ENCODE measurements at places on chromosomes 5 and 9. TPM values are rescaled to one million over a fixed set of nuclear protein-coding genes. Genes with fewer than 3 reads are reported as not detected.
A peak's percentile ranks its signal among the peaks of the same experiment; 100 is the strongest.

GRCh38 chr5:159440968-159441367, 110.7 kb upstream of the IL12B start:
- no peak overlapping the region for H3K4me3 ChIP-seq
- no peaks in the 10 kb centered on the region for H3K27me3 ChIP-seq
- no peaks in the 10 kb centered on the region for H3K4me1 ChIP-seq
- no peak for DNase-seq
- no peak overlapping the region for H3K27ac ChIP-seq
- no peaks in the 10 kb centered on the region for H3K36me3 ChIP-seq

- no peak overlapping the region for H3K4me3 ChIP-seq
- no peak for DNase-seq
- no peaks in the 10 kb centered on the region for H3K36me3 ChIP-seq
- H3K4me1 ChIP-seq: no peaks in the 10 kb centered on the region
- no peaks in the 10 kb centered on the region for H3K27me3 ChIP-seq
- no peak overlapping the region for H3K27ac ChIP-seq
These were observed 11.8 kb upstream of the GNA14 start for GRCh38 chr9:77659926-77660325.

DNA sequence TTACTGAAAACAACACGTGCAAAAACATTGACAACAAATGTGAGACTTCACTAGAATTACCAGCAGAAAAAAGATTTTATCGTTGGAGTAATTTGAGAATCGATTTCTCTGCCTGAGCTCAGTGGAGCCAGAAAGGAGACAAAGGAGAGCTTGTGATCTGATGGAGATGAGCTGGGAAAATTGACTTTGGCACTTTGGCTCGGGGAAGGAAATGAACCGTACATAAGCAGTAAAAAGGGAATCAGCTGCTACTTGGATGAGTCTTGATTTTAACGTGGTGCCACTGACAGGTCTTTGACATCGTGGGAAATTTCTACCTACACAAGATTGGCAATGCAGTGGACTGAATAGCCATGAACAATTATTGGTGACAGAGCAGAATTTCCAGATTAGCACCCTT, 244.7 kb upstream of the RPS23 start:
- no peak overlapping the region for H3K27ac ChIP-seq
- no peaks in the 10 kb centered on the region for H3K36me3 ChIP-seq
- H3K27me3 ChIP-seq: no peaks in the 10 kb centered on the region
- no peak for DNase-seq
- H3K4me1 ChIP-seq: no peaks in the 10 kb centered on the region

DNA sequence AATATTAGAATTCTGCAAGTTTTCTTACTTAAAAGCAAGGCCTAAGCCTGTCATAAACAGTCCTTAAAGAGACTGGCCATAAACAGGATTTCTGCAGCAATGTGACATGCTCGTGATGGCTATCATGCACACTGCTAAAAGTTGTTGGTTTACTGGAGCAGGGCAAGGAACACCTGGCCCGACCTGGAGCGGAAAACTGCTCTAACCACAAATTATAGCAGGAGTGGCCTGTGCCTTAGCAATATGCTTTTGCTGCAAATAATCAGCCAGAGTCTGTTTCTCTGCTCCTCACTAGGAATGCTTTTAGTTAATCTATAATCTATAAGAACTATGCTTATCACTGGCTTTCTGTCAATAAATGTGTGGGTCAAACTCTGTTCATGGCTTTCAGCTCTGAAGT, 322.9 kb upstream of the RPS23 start:
- H3K4me1 ChIP-seq: no peaks in the 10 kb centered on the region
- H3K27ac ChIP-seq: no peak overlapping the region
- DNase-seq: no peak
- H3K27me3 ChIP-seq: no peaks in the 10 kb centered on the region

GRCh38 chr5:172004824-172005237, 1.6 kb downstream of the FBXW11 start:
- peak overlapping the region; percentile 100 for H3K27ac ChIP-seq
- H3K4me3 ChIP-seq: peak overlapping the region; percentile 98
- no peaks in the 10 kb centered on the region for H3K27me3 ChIP-seq

The TMEM267 gene
- total RNA-seq: 12.7 TPM

The ELAVL2 gene
- not detected for total RNA-seq

DNA sequence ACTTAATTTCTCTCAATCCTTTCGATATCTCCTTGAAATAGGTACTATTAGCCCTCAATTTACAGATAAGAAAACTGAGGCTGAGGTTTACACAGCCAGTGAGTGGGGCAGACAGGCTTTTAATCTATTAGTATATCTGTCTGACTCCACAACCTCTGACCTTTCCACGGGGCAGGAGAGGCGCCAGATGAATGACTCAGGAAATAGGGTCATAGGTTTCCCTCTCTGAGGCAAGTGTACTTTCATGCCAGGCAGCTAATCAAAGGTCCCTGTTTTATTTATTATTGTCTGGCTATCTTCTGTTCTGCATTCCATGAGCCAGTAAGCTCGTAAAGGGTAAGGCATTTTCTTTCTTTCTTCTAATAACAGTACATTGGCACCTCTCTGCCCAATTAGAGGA, 79.6 kb upstream of the KLF4 start:
- no peak overlapping the region for H3K4me3 ChIP-seq
- no peaks in the 10 kb centered on the region for H3K36me3 ChIP-seq
- H3K27me3 ChIP-seq: no peaks in the 10 kb centered on the region
- no peaks in the 10 kb centered on the region for H3K4me1 ChIP-seq
- no peak for DNase-seq
- H3K27ac ChIP-seq: no peak overlapping the region

The PCDHA3 gene
- 0.77 TPM for total RNA-seq

DNA sequence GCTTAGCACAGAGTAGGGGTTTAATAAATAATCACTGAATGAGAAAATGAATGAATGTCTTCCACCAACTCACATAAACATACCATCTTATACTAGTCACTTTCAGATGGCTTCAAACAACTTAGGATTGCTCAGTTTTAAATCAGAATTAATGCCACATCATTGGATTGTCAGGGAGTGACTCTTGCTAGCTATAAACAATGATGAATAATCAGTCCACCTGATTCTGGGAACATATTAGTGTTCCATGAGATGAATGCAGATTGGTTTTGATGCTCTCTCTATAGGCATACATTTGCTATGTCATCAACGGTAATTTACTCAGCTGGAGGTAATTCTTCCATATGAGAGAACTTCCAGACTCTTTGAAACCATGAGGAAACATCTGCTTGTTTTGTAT, 97.4 kb downstream of the CDH9 start:
- H3K27me3 ChIP-seq: no peaks in the 10 kb centered on the region
- H3K4me1 ChIP-seq: no peaks in the 10 kb centered on the region
- H3K27ac ChIP-seq: no peak overlapping the region
- no peak for DNase-seq
- no peak overlapping the region for H3K4me3 ChIP-seq

- DNase-seq: no peak
- peaks cover 65% of the 10 kb centered on the region for H3K36me3 ChIP-seq
- H3K27me3 ChIP-seq: no peaks in the 10 kb centered on the region
These were observed 6.9 kb upstream of the CARD9 start for GRCh38 chr9:136380381-136380780.

DNA sequence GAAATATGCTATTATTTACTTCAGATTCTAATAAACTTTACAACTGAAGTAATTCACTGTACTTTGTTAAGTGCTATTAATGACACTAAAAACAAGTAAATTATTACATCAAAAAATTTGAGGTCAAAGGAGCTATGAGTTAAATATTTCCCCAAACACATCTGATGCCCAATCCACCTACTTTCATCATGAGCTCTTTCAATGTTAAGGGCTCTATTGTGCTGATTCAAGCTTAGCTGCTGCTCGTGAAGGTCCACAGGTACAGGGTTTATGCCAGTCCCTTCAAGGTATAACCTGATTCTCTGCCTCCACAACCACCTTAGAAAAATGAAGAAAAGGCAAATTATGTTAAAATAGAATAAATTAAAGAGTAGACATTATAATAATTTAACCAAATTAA, 24.2 kb downstream of the NADK2 start:
- H3K27ac ChIP-seq: no peak overlapping the region
- no peaks in the 10 kb centered on the region for H3K27me3 ChIP-seq
- H3K4me1 ChIP-seq: no peaks in the 10 kb centered on the region
- H3K36me3 ChIP-seq: peaks cover 62% of the 10 kb centered on the region
- no peak for DNase-seq
- H3K4me3 ChIP-seq: no peak overlapping the region

DNA sequence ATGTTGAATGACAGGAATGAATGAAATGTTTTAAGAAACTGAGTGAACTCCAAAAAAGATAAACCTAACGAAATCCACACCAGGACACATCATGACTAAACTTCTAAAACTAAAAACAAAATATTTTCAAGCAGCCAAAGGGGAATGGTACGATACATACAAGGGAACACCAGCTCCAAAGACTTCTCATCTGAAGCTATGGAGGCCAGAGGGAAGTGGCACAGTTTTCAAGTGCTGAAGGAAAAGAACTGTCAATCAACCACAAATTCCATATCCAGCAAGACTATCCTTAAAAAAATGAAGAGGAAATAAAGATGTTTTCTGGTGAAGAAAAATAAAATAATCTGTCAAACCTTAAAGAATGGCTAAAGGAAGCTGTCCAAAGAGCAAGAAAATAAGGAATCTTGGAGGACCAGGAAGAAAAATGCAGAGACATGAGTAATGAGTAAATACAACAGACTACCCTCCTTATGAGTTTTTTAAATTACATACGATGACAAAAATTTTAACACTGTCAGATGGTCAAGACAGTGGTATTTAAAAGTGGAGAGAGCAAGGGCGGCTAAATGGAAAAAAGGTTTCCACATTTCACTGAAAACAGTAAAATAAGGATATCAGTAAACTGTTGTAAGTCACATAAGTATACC, 12.0 kb downstream of the CAMSAP1 start:
- H3K4me3 ChIP-seq: no peak overlapping the region
- H3K36me3 ChIP-seq: no peaks in the 10 kb centered on the region
- DNase-seq: no peak
- no peaks in the 10 kb centered on the region for H3K27me3 ChIP-seq

DNA sequence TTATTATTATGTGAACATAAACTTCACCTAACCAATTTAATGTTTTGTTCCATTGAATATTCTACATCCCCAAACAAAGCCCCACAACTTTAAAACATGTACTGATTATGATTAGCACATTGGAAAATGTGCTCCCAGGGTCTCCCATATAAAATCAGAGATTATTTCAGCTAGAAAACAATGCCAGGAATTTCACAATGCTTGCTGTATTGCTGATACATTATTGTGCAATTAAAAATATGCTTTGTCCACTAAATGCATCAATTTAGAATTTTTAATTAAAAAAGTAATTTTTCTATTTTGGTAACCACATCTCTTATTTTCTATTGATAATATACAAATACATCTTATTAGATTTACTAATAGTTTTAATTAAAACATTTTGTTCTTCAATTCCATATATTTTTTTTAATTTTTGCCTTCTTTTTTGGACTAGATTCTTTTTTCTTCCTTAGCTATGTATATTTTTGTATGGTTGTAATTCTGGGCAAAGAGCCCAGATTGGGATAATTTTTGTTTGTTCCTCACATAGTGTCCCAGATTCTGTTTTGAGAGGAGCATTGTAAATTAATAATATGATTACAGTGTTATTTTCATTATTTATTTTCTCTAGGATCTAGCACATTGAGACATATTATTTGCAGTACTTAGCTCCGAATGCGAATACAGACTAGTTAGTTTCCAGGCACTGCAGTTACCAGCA, 241.5 kb upstream of the CDH18 start:
- H3K27me3 ChIP-seq: no peaks in the 10 kb centered on the region
- H3K27ac ChIP-seq: no peak overlapping the region
- H3K4me1 ChIP-seq: no peaks in the 10 kb centered on the region
- H3K36me3 ChIP-seq: no peaks in the 10 kb centered on the region
- DNase-seq: no peak

- no peak overlapping the region for H3K27ac ChIP-seq
- no peak for DNase-seq
- H3K27me3 ChIP-seq: no peaks in the 10 kb centered on the region
- H3K4me1 ChIP-seq: peaks cover 14% of the 10 kb centered on the region
- peaks cover 9% of the 10 kb centered on the region for H3K36me3 ChIP-seq
These were observed 39.9 kb downstream of the NEURL1B start for GRCh38 chr5:172680921-172681320.

The ISL1 gene
- total RNA-seq: 0.15 TPM

The RIC1 gene
- total RNA-seq: 20.5 TPM

DNA sequence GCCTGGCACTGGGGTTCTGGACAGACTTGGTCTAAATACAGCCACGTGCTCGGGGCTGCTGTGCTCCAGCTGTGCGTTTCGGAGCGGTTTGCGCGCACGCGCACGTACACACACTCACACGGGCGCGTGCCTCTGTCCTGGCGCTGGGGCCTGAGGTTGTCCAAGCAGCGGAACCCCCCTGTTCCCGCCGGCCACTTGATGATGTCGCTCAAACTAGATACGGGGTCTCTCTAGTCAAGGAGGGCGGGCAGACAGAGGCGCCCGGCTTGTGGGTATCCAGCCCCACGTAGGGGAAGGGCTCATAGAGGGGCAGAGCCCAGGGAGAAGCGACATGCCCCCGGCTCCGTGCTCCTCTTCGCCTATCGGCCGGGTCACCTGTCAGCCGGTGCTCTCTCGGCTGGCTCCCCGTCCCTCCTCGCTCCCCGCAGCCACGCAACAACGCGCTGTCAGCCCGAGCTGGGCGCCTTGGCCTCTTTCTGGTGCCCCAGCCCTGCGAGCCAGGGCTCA, 8.9 kb downstream of the NR2F1-AS1 start:
- peaks cover 33% of the 10 kb centered on the region for H3K4me1 ChIP-seq
- no peak for DNase-seq

GRCh38 chr5:56838409-56839039, 23.2 kb downstream of the MAP3K1 start:
- H3K27ac ChIP-seq: peak overlapping the region; percentile 16
- peaks cover 65% of the 10 kb centered on the region for H3K4me1 ChIP-seq

The FGF10 gene
- total RNA-seq: 7.6 TPM

DNA sequence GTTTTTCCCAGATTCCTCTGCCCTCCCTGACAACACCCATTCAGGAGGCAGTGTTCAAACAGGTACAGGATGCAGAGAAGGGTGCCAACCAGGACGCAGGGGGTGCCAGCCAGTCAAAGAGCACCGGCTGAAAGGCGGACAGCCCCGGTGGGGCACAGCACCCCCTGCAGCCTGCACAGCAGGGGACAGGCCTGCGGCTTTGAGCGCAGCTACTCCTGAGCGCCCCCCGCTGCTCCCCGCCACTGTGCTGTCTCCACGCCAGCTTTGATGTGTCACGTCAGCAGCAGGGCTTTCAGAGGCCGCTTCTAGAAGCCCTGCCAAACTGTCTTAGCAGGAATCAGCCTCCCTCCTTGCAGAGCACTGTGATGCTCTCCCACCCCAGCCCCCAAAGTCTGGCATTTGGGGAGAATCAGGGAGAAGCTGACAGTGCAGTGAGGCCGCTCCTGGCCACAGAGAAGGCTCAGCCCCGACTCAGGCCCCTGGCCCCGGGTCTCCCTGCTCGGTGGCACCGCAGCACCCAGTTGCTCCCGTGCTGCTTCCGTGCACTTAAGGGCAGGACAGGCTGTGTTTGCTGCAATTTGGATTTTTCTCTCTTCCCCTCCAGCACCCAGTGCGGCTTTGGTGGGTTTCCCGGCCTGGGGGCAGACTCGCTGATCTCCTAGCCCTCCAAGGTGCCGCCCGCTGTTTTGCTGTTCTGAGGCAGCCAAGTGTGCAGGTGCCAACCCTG, 20.3 kb downstream of the AK8 start:
- H3K27ac ChIP-seq: no peak overlapping the region
- H3K4me1 ChIP-seq: no peaks in the 10 kb centered on the region
- H3K36me3 ChIP-seq: no peaks in the 10 kb centered on the region
- H3K4me3 ChIP-seq: no peak overlapping the region

The INSL4 gene
- not detected for total RNA-seq

Measured in lower lobe of right lung (tissue), 2 donors.